ENCODE measurements at places on chromosomes 6 and 20.

DNA sequence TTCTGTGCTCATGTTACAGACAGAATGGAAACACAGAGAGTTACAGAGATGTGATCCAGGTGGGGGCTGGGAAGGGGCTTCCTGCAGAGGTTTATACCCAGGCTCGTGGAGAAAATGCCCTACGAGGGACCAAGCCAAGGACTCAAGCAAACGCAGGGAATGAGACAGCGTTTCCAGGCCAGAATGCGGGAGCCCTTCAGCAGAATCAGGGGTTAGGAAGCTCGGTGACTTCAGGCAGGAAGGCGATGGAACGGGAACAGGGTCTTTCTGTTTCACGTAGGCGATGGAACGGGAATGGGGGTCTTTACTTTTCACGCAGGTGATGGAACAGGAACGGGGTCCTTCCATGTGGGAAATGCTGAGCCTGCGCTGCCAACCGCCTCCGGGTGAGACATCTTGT lies 82.6 kb downstream of the THBS2 start:
- no peak for DNase-seq

DNA sequence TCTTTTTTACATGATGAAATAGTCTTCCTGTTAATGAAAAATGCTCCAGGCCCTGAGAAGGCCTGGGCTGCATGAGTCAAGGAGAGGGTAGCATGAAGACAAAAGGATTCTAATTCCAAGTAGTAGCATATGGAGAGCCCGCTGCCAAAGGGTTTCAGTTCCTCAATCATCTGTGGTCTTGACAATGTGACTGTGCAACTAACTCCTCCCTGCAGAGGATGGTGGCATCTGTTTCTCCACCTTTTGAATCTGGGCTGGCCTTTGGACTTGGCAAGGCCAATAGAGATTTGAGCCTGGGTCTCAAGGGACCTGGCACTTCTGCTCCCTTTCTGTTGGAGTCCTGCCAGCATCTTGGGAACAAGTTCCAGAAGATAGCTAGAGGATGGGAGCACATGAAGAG lies 35.1 kb upstream of the ANKEF1 start:
- DNase-seq: no peak

- DNase-seq: no peak
Measured at GRCh38 chr6:133227344-133227743, 13.8 kb upstream of the EYA4 start.

- peak; percentile 74 for DNase-seq
Measured at GRCh38 chr20:6583134-6583738, 184.2 kb upstream of the BMP2 start.

- DNase-seq: no peak
Measured at GRCh38 chr20:51410586-51411325, 131.8 kb downstream of the NFATC2 start.

GRCh38 chr6:159844737-159845645 lies 44.9 kb downstream of the PNLDC1 start:
- no peak for DNase-seq

DNA sequence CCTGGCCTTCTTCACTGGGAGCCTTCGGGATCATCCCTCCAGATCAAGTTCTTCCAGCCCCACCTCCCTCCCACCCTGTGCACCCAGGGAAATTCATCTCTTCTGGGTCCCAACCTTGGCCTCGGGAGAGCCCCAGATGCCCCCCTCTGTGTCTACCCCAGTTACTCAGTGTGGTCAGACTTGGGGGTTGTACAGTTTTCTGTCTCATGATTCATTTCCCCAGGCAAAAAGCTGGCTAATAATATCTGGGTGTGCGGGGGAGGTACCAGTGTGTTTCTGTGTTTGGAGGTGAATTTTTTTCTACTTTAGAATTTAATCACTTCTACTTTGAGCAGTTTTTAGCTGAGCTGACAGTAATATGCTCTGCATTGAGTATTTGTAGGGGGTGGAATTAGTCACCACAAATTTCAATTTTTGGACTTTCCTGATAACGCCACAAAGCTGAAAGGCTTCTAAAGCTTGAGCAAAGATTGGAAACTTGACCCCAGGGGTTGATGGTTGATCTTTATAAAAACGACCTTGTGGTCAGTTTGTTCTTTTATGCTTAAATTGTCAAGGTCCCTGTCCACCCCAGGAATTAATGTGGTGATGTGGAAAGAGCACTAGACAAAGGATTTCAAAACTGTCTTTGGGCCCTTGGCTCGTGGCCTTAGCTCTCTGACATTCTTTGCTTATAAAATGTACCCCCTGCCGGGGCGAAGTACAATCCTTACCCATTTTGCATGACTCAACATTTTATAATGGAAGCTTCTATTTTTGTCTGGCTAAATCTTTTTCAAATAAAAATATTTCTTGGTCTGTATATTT lies 284.7 kb upstream of the TAB2 start:
- DNase-seq: peak; percentile 84

- DNase-seq: no peak
Measured at GRCh38 chr6:17966451-17966850, 21.0 kb downstream of the KIF13A start.

DNA sequence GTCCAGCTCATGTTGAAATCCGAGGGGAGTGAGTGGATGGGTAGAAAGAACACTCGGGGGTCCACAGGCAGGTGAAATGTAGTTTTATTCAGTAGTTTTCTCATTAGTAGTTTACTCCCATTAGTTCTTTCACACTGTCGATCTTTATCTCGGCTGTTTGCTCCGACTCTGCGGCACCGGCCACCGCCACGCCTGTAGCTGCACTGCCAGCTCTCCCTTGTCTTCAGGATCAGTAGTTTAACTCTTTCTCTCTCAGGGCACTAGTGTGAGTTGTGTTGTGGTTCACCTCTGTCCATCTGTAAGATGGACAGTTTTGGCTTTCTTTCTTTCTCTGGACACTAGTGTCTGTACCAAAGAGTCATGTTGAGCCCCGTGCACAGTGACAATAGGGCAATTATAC lies 195.7 kb downstream of the LMBRD1 start:
- DNase-seq: no peak

DNA sequence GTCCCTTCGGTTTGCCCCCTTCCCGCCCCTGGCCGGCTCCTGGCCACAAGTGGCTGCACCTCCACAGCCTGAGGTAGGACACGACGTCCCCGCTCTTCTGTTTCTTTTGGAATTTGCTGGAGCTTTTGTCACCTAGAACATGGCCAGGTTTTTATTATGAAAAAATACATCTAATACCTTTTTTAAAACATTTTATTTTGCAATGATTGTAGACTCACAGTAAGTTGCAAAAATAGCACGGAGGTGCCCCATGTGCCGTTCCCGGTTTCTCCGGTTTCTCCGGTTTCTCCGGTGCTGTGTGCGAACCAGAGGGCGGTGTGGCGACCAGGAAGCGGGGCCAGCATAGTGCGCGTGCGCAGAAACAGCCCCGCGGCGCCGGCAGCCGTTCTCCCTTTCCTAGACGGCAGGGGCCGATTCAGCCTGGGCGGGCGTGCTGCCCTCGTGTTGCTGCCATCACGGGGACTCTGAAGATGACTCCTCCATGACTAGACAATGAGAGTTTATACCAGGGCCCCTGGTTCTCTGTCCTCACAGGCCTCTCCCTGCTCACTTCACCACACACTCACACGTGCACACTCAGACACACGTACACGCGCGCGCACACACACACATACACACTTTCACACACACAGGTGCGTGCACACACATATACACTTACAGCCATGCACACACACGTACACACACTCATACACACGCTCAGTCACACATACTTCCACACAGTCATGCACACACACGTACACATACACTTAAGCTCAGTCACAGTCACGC lies 102.1 kb downstream of the TMEM242 start:
- peak; percentile 80 for DNase-seq

DNA sequence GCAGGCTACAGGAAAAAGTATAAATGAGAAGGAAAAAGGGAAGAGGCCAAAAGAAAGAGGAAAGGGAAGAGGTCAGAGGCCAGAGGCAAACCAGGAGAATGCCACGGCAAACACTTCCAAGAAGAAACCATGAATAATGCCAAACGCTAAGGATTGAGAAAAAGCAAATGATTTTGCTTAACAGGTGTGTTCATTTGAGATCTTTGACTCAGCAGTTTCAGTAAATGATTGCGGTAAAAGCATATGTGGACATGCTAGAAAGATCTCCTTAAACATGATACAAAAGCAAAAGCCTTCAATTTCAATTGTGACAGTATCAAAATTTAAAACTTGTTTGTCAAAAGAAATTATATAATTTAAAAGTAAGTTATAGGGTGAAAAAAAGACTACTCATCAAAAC lies 70.6 kb downstream of the UBE3D start:
- DNase-seq: no peak

DNA sequence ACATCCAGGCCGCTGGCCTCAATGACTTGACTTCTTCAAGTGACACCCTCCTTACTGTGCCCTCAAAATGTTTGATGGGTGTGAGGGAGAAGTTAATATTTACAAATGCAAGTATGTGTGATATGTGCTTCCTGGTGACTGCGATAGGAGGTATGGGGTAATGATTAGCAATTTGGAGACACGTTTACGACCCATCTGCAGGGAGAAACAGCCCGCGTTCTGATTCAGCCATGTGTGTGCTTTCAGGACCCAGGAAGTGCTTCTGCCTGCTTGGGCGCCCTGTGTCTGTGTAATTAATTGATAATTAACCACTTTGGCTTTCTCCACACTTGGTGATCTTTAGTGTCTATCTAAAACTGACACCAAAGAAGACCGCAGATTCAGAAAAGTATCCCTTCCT lies 25.0 kb downstream of the SIRPA start:
- peak; percentile 99 for DNase-seq

GRCh38 chr6:165729307-165729936 lies 66.4 kb upstream of the PDE10A start:
- peak; percentile 41 for DNase-seq

Data from kidney tubule cell (primary cell).